ENCODE measurements at places on chromosomes 7 and 10. TPM values are rescaled to one million over a fixed set of nuclear protein-coding genes. Genes with fewer than 3 reads are reported as not detected.
A peak's percentile ranks its signal among the peaks of the same experiment; 100 is the strongest.

VWC2 gene
- 0.02 TPM for total RNA-seq

DNA sequence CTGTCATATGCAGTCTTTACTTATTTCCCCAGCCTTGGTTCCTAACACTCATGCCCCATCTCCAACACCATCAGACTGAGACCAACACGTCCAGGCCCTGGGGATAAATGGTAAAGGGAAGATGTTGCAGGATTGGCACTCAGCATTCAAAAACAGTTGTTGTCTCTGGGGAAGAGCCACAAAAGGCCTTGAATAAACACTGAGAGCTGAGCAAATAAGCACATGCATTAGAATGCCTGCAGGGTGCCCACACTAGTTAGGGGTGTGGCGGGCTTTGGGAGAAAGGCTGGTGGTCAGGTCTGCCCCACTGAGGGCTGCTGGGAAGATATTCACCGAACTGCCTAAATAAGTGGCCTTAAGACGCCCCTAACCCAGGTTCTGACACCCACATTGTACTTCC is 391.0 kb downstream of the GFRA1 start:
- H3K27ac ChIP-seq, result no peak overlapping the region
- H3K4me3 ChIP-seq, result no peak overlapping the region
- no peak for DNase-seq
- no peaks in the 10 kb centered on the region for H3K36me3 ChIP-seq

SPDYE9 gene
- total RNA-seq, result not detected

DNA sequence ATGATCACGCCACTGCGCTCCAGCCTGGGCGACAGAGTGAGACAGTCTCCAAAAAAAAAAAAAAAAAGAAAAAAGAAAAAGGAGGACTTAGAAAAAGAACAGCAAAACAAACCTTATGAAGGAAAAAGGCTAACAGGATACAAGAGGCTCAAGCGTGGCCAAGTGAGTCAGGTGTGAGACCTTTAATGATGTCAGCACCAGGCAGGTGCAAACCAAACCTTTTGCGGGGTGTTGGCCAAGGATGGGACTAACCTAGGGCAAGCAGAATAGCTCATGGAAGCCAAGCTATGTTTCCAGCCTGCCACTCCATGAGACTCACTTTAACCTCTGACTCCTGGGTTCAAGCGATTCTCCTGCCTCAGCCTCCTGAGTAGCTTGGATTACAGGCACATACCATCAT is 11.3 kb upstream of the GNA12 start:
- H3K4me1 ChIP-seq, result peaks cover 16% of the 10 kb centered on the region
- no peak for DNase-seq
- H3K27me3 ChIP-seq, result no peaks in the 10 kb centered on the region
- no peak overlapping the region for H3K27ac ChIP-seq

SVOPL gene
- 1.4 TPM for total RNA-seq

GPRIN2 gene
- total RNA-seq, result 19.8 TPM

- H3K4me1 ChIP-seq, result no peaks in the 10 kb centered on the region
- no peak overlapping the region for H3K4me3 ChIP-seq
- DNase-seq, result no peak
- H3K27me3 ChIP-seq, result no peaks in the 10 kb centered on the region
- no peak overlapping the region for H3K27ac ChIP-seq
Measured at GRCh38 chr7:152851881-152852417, 92.4 kb downstream of the ACTR3B start.

DNA sequence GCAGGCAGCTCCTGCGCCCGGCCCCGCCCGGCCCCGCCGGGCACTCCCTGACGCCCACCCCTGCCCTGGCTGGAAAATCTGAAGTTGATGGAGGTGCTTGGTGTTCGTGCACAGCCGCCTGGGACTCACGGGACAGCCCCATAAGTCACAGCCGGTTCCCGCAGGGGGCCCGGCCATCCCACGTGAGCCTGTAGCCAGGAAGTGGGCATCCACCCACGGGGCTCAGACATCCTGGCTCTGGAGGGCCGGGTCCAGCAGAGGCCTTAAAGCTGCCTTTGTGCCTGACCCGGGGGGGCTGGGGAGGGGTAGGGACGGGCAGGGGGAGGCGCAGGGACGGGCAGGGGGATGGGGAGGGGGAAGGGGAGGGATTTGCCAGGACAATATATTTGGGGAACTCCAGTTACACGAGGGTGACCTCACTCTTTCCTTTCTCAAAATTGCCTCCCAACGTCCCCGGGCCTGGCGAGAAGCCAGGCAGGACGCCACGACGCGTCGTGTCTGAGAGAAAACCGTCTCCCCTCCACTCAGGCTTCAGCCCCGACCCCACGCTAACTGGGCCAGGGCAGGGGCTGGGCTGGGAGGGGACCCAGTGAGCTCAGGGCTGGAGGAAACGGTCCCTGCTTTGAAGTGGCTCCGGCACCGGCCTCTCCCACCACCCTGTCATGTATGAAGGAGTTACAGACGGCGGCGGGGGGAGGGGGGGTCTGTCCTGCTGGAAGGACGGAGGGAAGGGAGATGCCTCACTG is 82.1 kb upstream of the PDGFA start:
- no peaks in the 10 kb centered on the region for H3K27me3 ChIP-seq
- peaks cover 1% of the 10 kb centered on the region for H3K4me1 ChIP-seq

DNA sequence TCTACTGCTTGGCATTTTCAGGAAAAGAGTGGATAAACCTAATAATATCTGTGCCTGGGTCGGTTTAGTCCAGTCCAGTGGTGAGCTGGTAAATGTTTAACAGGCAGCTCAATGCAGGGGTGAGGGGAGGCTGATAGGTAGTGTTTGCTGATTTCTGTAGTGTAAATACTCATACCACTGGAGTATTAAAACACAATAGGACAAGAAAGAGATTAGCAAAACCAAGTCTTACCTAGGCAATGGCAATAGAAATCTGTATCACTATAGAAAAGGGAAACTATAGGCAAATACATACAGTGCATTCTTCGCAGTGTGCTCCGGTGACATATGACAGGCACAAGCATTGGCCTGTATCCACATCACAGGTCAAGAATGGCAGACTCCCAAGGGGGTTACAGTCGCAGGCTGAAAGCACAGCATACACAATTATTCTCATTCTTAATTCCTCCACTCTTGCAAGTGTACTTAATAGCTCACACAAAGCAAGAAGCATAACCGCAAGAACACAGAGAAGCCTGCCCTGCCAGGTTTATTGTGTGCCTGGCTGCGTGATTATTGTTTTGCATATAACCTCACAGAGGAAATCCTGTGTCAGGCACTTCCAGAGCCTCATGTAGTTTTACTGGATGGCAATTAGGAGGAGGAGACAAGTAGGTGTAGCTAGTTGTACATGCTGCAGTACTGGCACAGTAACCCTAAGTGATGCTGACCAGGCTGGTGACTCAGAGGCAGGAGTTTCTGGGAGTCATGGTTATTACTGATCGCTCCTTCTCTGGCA is 35.0 kb downstream of the LAMB4 start:
- H3K4me3 ChIP-seq, result peak overlapping the region; percentile 12
- peak; percentile 51 for DNase-seq
- peaks cover 45% of the 10 kb centered on the region for H3K4me1 ChIP-seq
- peak overlapping the region; percentile 88 for H3K27ac ChIP-seq
- H3K36me3 ChIP-seq, result no peaks in the 10 kb centered on the region
- H3K27me3 ChIP-seq, result no peaks in the 10 kb centered on the region

FAM131B gene
- total RNA-seq, result 3.7 TPM

DNA sequence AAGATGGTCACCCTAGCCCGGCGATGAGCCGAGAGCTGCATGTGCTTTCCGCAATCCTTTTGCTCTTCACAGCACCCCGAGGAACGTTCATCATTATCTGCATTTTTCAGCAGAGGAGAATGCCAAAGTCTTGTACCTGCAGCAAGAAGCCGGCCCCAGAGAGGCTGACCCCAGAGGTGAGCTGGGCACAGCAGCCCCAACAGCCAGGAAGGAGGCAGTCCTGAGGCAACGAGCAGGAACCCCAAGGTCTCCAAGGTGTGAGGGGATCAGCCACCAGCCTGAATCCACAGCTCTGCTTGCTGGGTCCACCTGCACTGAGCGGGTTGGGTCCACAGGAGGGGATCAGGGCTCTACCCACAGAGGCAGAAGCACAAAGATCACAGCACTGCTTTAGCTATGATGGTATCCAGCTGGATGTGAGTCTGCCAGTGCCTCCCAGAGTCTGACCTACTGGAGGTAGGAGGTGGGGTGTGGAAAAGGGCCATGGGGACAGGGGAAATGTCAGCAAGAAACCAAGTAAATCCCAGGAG is 16.8 kb upstream of the GDF10 start:
- no peak for DNase-seq
- no peak overlapping the region for H3K4me3 ChIP-seq
- no peak overlapping the region for H3K27ac ChIP-seq
- no peaks in the 10 kb centered on the region for H3K4me1 ChIP-seq
- H3K36me3 ChIP-seq, result no peaks in the 10 kb centered on the region
- H3K27me3 ChIP-seq, result peaks cover 36% of the 10 kb centered on the region

DNA sequence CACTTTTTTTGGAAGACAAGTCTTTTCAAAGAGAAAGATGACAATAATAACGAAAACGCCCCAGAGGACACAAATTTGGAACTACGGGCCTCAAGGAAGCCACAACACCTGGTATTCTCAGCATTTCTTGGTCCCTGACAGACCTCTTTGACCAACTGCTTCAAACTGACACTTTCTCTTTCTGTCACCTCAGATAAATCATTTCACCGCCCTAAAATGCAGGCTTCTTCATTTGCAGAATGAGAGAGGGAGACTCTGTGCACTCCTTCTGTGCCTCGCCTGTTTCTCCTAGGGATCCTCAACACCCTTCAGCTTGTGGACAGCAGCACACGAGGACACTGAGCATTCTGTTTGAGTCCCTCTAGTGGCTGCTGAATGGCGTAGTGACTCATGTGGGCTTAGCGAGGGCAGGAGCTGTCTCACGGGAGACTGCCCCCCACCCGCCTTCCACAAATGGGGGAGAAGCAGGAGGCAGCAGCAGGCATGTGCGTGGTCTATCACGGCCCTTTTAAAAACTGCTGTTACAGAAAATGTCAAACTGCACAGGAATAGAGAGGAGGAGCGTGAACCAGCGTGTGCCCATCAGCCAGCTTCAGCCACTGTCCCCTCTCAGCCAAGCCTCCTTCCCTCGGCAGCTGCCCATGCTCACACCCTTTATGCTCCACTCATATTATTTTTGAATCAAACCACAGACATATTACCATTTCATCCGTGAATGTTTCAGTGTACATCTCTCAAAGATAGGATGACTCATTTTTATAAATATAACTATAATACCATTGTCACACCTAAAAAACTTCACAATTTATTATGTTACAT is 41.4 kb downstream of the GSDME start:
- no peak overlapping the region for H3K27ac ChIP-seq
- no peak for DNase-seq
- no peaks in the 10 kb centered on the region for H3K4me1 ChIP-seq
- H3K4me3 ChIP-seq, result no peak overlapping the region

GRCh38 chr7:56079450-56080185 is 13.1 kb downstream of the PHKG1 start:
- no peaks in the 10 kb centered on the region for H3K27me3 ChIP-seq
- peaks cover 6% of the 10 kb centered on the region for H3K36me3 ChIP-seq
- H3K4me1 ChIP-seq, result no peaks in the 10 kb centered on the region
- H3K4me3 ChIP-seq, result no peak overlapping the region

DNA sequence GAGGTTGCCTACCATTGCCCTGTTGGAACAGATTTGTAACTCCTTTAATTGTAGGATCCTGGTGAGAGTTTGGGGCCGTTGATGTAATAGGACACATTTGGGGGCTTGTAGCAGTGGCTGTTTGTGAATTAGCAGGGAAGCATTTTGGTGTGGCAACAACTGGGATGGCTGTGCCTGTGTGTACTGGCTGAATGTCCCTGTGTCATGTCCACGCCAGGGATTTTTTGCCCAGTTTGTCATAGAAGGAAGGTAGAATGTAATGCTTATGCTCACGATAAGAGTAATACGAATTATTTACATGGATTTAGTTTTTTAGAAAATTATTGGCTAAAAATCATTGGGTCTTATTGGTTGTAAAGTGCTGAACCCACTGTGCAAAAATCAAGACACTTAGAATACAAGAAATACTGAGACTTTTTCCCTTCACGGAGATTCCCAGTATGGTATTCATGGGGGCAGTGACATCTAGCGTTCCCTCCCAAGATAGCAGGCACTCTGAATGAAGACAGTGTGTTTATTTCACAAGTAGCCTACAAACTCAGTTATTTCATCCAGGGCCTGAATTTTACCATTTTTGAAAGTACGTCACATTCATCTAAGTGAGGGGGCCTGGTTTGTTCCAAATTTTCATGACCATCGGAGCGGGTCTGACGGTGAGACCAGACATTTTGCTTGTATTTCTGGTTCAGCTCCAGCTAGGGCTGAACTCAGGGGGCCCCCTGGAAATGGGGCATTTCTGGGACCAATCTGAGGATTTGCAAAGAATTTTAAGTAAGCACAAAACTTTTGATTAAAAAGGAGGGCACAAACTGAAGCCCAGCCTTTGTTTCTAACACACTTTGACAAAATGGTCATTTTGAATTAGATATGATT is 74.7 kb downstream of the CACNB2 start:
- no peaks in the 10 kb centered on the region for H3K4me1 ChIP-seq
- DNase-seq, result peak; percentile 24
- H3K27me3 ChIP-seq, result no peaks in the 10 kb centered on the region
- H3K36me3 ChIP-seq, result no peaks in the 10 kb centered on the region
- no peak overlapping the region for H3K27ac ChIP-seq

C10orf53 gene
- total RNA-seq, result not detected

NPFFR1 gene
- not detected for total RNA-seq

CRHR2 gene
- total RNA-seq, result not detected

- DNase-seq, result no peak
- H3K27me3 ChIP-seq, result no peaks in the 10 kb centered on the region
- no peak overlapping the region for H3K4me3 ChIP-seq
- no peak overlapping the region for H3K27ac ChIP-seq
Measured at GRCh38 chr10:60921633-60922032, 22.4 kb downstream of the RHOBTB1 start.

DNA sequence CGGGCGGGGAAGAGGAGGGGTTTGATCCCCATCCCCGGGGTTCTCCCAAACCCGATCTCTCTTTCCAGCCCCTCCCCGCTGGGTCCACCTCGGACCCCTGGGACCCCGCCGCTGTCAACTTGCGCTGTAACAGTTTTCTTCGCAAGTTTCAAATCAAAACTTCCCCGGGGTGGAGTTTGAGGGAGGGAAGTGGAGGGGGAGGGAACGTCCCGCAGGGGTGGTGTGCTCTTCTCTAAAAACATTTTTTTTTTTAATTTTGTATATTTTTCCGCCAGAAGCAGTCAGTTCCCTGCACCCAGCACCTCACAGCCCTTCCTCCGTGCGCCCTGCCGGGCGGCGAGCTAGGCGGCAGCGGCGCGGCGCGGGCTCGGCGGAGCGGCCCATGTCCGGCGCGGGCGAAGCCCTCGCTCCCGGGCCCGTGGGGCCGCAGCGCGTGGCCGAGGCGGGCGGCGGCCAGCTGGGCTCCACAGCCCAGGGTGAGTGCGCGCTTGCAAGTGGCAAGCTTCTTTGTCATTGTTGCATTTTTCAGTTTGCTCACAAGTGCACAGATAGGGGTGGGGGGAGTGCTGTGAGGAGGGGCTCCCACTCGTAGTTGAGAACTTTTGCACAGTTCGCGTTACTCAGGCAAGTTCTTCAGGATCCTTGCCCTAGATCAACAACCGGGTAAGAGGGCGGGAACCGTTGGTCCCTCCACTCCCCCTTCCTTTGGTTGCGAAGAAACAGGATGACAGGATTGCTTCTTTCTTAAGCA is 933 bp downstream of the MDFIC start:
- peaks cover 8% of the 10 kb centered on the region for H3K4me1 ChIP-seq
- peak; percentile 19 for DNase-seq
- peak overlapping the region; percentile 92 for H3K27ac ChIP-seq
- H3K36me3 ChIP-seq, result no peaks in the 10 kb centered on the region

All from progenitor cell of endocrine pancreas (in vitro differentiated cells).